ENCODE measurements at places on chromosomes 3 and 15. TPM values are rescaled to one million over a fixed set of nuclear protein-coding genes. Genes with fewer than 3 reads are reported as not detected.

DNA sequence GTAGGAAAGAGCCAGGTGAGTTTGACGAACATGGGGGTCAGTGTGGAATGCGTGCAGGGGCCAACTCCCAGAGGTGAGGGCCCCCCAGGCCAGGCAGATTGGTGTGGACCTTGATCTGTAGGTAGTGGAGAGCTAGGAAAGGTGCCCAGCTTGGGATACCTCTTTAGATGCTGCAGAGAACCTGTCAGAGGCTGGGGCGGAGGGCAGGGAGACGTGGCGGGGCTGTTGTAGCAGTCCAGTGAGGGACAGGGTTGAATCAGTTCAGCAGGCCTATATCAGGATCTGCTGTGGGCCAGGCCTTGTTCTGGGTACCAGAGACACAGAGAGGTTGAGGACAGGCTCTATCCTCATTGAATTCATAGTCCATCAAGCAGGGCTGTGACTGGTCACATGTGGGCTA is 8.6 kb downstream of the SNX33 start:
- no peak for DNase-seq

DNA sequence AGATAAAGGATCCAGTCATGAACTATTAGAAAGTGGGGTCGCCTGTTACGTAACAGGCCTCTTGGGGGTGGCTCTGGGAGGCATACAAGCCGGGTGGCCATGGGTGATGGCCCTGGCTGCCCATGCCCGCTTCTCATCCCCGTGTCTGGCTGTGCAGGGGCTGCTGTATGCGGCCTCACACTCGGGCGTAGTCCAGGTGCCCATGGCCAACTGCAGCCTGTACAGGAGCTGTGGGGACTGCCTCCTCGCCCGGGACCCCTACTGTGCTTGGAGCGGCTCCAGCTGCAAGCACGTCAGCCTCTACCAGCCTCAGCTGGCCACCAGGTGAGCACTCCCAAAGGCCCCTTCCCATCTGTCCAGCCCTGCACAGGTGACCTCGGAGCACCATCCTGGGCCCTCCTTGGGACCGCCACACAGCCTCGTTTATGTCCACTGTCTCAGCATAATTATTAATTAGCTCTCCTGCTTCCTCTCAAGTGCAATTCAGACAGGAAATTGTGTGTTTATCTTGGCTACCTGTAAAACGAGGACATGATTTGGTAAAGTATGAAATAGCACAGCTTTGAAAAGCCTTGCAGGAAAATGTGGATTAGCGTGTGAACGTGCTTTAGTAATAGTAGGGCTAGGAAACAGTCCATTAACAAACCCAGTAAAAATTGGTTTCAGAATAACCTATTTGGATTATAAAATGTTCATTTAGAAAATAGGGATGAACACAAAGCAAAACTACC is 8.1 kb downstream of the CIB1 start:
- DNase-seq = no peak

Gene DNAH12
- total RNA-seq = 0.45 TPM

Gene SUSD5
- not detected for total RNA-seq

DNA sequence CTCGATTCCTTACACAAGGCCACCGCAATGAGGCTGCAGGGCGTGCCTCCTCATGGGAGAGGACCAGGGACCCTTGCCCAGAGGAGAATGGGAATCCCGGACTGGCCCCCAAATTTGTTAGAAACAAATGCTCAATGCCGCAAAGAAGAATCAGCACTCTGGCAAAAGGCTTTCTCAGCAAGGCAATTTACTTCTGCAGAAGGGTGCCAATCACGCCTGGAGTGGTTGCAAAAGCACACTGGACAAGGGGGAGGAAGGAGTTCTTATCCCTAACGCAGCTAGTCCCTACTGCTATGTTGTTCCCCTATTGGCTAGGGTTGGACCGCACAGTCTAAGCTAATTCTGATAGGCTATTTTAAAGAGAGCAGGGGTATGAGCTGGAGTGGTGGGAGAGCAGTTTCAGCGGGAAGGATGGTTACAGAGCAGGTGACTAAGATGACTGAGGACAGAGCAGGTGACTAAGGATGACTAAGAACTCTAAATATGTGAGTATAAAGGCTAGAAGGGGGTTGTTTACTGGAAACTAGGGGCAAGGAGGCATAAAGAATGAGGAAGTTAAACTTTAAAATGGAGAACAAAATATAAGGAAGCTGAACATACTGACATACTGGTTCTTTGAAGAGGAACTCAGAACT is 48.5 kb downstream of the KATNBL1 start:
- DNase-seq = no peak

Gene THBS1
- total RNA-seq = 342 TPM

DNA sequence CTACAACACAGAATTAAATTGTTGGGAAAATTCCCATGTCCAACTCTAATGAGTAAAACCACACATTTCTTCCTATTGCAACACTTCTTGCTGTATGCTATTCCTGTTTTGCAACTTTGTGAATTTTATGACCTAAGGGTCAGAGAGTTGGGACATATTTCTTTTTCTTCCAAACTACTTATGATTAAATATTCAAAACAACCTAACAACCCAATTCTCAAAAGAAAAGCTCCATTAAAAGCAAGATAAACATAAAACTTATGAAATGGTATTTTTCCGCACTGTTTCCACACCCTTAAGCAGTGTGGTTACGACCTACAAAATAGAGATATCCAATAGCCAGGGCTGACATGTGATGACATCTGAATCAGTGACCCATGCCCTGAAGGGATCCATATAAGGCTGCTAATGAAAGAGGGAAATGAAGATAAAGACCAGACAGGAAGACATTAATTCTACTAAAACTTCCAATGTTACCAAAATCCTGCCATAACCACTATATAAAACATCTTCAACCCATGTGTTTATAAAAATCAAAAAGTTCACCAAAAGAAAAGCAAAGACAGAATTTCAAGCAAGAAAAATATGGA is 45.6 kb downstream of the DMXL2 start:
- DNase-seq = peak; percentile 24

GRCh38 chr3:105791131-105791530 is 77.7 kb downstream of the CBLB start:
- no peak for DNase-seq

Gene NCKIPSD
- 30.2 TPM for total RNA-seq

DNA sequence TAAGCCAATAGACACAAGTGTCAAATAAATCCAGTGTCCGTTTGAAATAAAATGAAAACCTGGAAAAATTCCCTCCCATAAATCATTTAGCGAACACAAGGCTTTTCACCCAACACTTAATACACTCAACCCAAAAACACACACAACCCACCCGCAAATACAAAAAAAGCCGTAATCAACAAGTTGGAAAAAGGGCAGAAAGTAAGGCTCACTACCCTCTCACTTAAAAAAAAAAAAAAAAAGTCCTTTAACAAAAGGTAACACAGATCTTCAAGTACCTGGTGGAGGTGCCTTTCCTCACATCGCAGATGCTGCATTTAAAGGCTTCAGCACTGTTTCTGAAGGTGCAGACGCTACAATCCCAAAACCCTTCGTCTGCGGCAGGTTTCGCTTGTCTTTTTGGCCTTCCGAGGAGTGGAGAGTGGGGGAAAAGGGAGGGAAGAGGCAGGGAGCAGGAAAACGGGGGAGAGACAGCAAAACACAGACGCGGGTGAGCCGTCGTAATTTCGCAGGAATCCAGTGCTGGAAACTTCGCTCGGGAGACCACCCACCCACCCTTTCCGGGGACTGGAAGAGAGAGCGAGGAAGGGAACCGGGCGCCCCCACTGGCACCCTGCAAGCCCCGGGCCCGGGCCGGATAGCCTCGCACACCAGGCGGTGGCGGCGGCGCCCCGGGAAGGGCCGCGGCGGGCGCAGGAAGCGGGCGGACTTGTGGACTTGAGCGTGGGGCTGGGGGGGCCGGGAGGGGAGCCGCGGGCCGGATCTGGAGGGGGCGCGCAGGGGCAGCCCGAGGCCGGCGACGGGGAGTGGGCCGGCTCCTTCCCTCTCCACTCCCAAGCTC is 401.8 kb downstream of the SHQ1 start:
- DNase-seq = no peak

GRCh38 chr15:78343276-78344060 is 3.3 kb downstream of the CRABP1 start:
- DNase-seq = no peak

DNA sequence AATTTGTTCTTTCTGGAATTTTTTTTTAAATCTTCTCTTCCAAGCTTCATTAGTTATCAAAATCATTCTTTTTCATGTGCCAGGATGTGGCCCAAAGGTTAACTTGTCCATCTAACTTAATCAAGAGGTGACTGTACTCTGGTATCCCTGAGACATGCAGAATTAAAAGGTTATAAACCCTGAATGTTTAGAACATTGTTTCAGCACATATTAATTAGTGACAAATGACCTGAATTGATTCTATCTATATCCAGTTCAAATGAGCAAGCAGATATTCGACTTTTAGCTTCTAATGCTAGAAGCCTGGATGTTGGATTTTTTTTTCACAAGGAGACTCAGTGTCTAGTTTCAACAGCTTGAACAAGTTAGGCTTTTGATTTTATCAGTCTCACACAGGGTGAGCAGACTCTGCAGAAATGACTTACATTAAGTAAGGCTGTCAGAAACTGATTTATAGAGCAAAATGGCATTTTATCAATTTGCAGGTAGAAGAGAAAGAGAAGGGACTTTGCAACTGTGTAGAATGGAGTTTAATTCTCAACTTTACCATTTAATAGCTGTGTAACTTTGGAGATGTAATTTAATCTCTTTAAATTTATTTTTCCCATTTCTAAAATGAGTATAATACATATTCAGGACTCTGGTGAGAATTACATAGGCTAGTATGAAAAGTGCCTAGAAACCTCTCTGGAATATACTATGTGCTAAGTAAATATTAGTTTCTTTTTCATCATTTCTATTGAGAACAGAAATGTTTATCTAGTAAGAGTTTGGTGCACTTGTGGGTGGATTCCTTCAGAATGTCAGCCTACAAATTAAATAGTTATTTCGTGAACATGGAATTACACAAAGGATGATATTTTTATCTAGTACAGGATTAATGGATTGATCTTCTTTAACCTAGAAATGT is 100.0 kb downstream of the ALCAM start:
- DNase-seq = no peak

Gene STAC
- total RNA-seq = not detected

Gene SLC12A1
- not detected for total RNA-seq

Gene CP
- 5.0 TPM for total RNA-seq

Gene WDR93
- total RNA-seq = 0.16 TPM

DNA sequence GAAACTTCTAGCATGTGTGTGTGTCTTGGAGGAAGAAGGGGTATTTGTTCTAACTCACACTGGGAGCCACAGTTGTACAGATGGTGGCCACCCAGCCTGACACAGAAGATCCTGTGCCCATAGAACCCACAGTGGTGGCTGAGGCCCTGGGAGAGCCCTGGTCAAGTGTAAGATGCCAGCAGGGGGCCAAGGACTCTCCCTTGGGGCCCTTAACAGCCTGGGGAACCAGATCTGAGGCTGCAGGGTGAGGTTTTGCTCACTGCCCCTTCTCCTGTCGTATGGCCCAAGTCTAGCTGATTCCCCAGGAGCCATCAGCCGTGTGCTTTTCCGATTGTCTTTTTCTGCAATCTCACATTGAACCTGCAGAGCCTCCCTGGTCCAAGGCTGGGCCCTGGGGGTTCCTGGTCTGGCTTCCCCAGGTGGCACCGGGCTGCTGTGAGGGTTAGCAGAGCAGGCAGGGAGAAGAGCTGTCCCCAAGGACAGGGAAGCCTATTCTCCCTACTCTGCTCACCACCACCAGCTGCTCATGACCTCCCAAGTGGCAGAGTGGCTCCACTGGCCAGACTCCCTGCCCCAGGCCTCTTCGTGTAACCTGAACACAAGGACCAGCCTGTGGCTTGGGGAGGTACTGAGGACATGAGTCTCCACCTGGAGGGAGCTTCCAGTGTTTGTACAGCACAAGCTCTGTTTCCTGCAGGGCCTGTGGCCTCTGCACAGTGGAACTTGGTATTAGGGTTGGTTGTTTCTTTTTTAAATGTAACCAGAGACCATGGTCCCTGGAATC is 51.9 kb downstream of the CA12 start:
- DNase-seq = no peak

Gene TMEM40
- total RNA-seq = 1.0 TPM

DNA sequence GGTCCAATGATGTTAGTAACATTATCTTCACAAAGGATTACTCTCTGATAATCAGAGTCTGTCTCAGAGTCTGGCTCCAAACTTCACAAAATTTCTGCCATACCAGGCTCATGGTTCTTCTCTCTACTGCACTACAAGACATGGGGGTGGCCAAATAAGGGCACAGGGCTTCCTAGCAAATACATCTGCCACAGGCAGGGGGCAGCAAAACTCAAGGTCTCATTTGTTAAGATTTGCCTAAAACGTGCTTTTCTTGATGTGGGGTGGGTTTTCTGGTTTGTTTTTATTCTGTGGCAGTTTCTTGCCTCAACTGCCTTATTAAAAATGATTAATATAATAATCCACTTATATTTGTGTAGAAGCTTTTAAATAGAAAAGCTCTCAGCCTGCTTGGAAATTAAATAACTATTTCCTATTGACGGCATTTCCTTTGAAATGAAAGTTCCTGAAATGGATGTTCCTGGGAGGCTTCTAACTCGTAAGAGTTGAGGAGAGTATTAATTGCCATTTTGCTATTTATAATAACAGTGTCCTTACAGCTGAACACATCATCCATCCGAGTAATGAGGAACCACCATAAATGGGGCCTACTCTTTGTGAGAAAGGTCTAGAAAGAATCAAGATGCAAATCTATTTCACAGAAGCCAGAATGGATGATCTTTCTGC is 53.8 kb downstream of the SST start:
- no peak for DNase-seq

Gene PRR23B
- total RNA-seq = not detected

- DNase-seq = no peak
Measured at GRCh38 chr3:29329986-29330890, 49.4 kb downstream of the RBMS3 start.

GRCh38 chr3:52838561-52839267 is 3.9 kb upstream of the MUSTN1 start:
- no peak for DNase-seq

- DNase-seq = no peak
Measured at GRCh38 chr15:35000511-35000910, 12.4 kb upstream of the ZNF770 start.

GRCh38 chr3:111373861-111374260 is 168.1 kb upstream of the CD96 start:
- no peak for DNase-seq

DNA sequence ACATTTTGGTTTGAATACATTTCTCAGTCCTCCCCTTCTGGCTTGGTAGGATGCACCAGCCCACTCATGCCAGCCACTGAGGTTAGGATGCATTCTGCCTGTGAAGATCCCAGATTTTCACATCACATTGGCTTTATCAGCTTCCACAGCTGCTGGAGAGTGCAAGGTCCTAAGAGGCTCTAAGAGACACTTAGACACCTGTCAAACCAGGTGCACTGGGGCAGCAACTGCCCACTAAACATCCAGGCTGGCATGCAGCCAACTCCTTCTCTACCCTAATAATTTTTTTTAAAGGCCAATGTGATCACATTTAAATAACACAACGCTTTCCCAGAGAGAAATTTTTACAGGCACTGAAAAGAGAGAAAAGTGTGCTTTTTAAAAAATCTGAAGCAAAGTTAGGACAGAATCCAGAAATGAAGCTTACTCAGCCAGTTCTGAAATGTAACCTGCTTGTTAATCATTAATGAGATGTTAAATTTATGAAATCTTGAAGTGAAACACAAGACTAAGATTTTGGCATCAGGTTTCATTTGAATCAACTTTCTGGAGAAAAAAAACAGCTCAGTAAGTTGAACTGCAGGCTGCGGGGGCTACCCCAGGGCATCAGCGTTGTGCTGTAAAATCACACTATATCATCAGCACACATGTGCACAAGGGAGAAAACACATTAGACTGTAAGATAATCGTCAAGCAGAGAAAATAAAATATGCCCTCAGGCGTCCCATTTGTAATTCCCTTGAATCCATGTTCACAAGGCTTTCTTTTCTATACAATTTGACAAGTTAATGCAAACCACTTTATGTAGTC is 312.9 kb downstream of the ZBBX start:
- DNase-seq = no peak

- no peak for DNase-seq
Measured at GRCh38 chr15:55673287-55673686, 69.7 kb downstream of the PRTG start.
